Stimulated activated naive CD4-positive, alpha-beta T cell (primary cell): ENCODE measurements at places on chromosomes 13 and 19.

GRCh38 chr13:44212633-44213396, 160.8 kb upstream of the SERP2 start:
- no peak for DNase-seq

DNA sequence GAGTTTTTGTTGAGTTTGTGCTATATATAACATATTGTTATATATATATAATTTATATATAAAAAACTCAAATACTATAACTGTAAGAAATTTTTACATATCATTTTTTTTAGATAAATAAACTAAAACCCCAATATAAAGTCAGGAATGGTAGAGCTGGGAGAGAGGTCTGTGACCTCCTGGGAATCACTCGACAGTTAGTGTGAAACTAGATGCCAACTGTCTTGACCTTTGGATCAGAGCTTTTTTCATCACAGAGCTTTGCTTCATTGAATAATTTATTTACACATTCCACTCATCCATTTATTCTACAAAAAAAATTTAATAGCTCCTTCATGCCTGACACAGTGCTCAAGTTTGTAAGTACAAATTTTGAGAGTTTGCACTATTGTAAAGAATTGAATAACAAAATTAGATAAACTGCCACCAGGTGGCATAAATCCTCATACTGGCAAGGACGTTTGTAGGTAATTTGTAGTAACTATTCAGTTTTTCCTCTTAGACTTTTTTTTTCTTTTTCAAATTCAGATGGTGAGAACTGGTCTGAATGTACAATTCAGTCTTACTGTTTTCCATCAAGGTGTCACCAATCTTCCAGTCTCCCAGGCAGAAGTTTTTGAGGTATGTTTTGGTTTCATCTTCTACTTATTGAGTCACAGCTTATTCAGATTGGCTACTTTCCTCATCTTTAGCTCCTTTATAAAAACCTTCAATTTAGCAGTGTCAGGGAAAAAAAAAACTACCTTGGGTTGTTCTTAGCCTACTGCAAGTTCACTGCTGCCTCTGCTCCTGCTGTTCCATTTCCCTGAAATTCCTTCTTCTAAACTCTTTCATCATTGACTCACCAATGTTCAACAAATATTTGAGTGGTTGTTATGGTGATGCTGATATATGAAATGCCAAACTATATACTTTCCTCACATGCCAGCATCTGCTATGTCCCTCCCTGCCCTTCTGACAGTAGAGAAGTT, 28.7 kb downstream of the LACC1 start:
- DNase-seq, result no peak

- no peak for DNase-seq
Observed at GRCh38 chr19:7844951-7845350, 14.9 kb downstream of the EVI5L start.

GRCh38 chr19:30873003-30873402, 476.2 kb downstream of the TSHZ3 start:
- no peak for DNase-seq

GRCh38 chr13:30196025-30196424, 111.3 kb downstream of the KATNAL1 start:
- DNase-seq, result no peak

DNA sequence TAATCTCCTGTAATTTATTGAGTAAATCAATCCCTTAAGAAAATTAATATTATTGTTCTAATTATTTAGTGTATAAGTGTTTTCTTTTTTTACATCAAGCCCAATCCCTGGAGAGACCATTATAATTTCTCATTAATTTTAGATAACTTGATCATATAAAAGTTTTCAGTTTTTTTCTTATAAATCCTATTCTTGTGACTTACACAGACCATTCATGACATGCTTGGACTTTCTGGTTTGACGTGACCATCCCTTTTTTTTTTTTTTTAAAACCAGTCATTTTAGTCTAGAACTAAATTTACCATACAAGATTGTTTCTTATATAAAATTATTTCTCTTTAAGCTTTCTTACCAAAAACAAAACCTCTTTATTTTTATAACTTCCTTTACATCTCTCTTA, 5.4 kb upstream of the MTRF1 start:
- DNase-seq, result peak; percentile 31

GRCh38 chr19:10611907-10612306, 13.4 kb upstream of the SLC44A2 start:
- DNase-seq, result no peak

DNA sequence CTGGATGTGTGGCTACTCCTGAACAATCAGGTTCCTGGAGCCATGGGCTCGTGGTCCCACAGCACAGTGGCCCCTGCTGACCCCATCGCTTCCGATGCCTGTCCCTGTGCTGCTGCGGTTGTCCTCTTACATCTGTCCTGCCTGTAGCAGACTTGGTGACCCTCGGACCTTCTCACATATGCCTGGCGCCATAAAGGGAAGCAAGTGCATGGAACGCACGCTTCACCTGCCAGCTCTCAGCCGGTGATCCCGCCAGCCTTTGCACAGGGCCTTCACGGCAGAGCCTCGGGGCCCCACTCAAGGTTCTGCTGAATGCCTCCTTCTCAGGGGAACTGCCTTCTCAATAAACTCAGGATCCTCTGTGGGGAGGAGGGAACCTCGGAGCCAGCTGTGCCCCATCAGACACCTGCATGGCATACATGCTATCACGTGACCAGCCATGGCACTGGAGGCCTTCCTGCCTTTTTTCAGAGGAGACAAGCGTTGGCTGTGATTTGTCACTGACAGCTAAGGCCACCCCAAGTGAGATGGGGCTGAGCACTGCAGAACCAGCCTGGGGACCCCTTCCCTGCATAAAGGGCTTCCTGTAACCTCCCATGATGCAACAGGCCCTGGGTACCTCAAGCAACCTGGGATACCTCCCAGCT, 24.3 kb downstream of the PEPD start:
- no peak for DNase-seq

GRCh38 chr13:102055090-102055779, 346.6 kb downstream of the FGF14 start:
- DNase-seq, result no peak

DNA sequence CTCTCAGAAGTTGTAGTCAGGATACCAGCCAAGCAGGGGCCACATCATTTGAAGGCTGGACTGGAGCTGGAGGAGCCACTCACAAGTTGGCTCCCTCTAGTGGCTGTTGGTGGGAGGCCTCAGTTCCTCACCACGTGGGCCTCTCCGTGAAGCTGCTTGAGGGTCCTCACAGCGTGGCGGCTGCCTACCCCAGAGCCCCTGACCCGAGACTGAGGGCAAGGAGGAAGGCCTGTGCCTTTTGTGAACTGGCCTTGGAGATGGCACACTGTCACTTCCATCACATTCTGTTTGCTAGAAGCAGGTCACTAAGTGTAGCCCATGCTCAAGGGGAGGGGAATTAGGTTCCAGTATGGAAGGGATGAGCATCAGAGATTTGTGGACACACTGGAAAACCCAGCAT, 14.6 kb downstream of the GNA11 start:
- peak; percentile 60 for DNase-seq

GRCh38 chr13:99601535-99601934, 100.3 kb downstream of the TM9SF2 start:
- DNase-seq, result no peak

DNA sequence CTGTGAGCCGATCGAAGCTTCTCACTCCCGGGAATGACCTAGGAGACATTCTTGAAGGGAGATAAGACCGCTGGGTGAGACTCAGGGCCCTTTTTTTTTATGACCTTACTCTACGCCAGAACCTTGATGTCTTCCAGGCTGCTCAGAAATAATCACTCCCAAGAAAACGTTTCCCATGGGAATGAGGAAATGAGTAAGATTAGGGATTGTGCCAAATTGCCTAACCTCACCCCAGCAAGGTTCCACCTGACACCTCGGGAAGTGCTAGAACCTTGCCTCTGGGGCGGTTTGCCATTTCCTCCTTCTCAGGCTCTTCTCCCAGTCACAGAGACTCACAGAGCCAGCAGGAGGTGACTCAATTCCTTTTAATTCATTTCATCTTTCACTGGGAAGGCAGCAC, 2.3 kb downstream of the SLC46A3 start:
- no peak for DNase-seq

- DNase-seq, result peak; percentile 67
Observed at GRCh38 chr19:2607712-2608601, 94.5 kb downstream of the GNG7 start.

GRCh38 chr19:54233941-54234340, 8.6 kb downstream of the LILRA6 start:
- no peak for DNase-seq

DNA sequence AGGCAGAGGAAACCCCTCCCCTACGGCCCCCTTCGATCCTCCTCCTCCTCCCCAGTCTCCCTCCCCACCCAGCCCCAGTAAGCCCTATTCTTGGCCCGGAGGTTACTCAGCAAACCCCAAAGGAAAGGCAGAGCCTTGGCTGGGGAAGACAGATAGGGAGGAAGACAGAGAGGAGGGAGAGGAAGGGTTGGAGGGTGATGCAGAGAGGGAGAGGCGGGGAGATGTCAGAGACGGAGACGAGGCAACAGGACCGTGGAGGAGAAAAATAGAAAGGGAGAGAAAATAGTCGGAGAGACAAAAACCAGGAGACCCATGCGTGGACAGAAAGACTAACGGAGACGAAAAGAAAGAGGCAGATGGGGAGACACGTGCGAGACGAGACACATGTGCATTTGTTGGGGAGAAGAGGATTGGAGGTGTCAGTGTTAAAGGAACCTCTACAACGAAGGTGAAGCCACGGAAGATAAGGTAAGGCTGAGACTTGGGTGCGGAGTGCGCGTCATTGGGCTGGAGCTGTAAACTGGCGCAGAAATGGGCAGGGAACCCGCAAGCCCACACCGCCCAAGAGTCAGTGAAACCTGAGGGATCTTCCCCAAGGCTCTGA, 2.9 kb downstream of the TGFB1 start:
- peak; percentile 66 for DNase-seq

DNA sequence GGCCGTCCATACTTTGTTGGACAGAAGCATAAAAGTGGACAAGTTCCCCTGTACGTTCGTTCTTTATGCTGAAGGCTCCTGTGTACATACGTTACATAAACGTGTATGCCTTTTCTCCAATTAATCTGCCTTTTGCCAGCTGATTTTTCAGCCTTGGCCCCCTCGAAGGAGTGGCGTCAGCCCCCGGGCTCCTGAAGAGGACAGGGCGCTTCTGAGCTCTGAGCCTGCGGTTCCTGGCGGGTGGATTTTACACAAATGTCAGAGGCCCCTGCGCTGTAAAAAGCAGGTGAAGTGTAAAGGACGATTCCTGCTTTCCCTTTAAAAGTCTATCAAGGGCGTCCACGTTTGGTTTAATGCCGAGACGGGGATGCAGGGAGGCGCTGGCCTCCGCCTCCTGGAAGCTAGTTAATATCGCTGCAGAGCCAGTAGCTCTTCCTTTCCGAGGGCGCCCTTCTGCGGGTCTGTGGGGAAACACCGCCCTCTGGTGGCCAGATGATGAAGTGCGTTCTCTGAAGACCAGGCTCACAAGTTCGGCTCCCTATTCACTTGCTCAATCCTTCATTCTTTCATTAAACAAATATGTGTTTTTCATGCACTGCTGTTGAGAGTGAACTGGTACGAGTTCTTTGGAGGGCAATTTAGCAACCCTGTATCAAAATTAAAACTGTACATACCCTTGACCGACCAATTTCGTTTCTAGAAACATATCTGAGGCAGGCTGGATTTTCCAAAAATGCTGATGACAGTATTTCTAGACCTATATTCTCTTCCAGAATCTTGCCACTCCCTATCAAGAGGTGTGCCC, 62.0 kb downstream of the GPR12 start:
- DNase-seq, result peak; percentile 64

DNA sequence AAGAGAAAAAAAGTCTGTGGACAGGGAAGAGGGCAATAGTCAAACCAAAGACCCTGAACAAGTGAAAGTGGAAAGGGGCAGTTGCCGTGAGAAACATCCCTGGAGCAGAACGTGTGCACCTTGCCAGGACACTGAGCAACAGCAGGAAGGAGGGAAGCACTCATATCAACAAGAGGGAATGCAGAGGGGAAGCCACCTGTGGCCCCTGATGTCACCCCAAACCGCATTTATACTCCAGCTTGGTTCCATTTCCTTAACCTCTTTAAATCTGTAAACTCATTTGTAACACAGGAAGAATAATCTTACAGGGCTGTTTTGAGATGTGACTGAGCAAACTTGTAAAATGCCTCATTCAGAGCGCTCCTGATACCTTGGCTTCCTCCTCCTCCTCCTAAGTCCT, 698.8 kb downstream of the DIAPH3 start:
- DNase-seq, result no peak

DNA sequence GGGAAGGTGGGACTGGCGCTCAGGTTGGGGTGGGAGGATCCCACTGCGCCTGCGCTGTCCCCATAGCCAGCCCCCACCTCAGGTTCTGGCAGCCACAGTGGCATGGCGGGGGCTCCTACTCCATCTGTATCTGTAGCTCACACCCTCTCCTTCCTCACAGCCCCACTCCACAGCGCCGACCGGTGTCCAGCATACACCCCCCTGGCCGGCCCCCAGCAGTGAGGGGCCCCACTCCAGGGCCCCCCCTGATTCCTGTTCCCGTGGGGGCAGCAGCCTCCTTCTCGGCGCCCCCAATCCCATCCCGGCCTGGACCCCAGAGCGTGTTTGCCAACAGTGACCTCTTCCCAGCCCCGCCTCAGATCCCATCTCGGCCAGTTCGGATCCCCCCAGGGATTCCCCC, 6.0 kb downstream of the TMED1 start:
- no peak for DNase-seq

DNA sequence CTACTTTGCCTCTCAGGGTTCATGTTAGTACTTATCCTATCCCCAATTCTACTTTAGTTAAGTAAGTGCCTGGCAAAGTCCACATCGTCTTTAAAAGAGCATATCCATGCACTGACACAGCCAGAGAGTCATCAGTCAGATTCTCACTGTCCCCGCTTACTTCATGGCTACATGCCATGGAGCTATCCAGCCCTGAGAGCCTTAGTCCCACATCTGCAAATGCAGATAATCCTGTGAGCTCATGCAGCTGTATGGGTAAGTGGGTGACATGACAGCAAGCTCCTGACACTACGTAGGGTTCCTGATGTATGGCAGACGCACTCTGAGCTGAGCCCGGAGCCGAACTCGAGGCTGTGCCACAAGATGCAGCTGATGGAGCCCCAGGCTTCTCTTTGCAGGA, 661.5 kb downstream of the LIG4 start:
- DNase-seq, result no peak

GRCh38 chr19:12668932-12669269, 2.3 kb downstream of the WDR83 start:
- DNase-seq, result peak; percentile 68

DNA sequence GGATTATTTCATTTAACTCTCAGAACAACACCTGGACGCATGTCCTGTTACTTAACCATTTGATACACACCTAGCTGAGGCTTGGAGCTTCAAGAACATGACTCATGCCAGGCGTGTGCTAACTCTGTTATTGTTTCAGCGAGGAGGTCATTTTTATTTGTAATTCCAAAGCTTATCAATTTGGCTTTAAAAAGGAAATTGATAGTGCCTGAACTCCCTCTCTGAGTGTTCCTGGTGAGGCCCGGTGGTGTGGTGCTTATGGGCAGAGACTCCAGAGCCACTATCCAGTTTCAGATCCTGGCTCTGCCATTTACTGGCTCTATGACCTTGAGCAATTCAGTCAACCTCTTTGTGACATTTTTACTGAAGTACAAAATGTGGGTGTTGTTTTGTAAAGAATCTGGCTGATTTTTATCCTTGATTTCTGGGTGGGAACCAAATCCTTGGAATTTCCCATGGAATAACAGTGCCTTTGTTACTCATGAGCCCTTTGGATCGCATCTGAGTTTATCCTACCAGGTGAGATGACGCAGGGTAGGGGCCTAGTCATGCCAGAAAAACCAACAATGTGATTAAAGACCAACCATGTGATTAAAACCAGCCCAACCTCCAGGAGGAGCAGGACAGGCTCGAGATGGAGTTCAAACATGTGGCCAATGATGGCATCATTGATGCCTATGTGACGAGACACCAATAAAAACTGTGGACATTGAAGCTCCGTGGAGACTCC, 198.8 kb downstream of the MYO16 start:
- DNase-seq, result no peak

- DNase-seq, result no peak
Observed at GRCh38 chr19:5894704-5895349, 8.8 kb downstream of the NDUFA11 start.
